Calu3 (cell line): ENCODE measurements at places on chromosomes 7 and 10. TPM values are rescaled to one million over a fixed set of nuclear protein-coding genes. Genes with fewer than 3 reads are reported as not detected.
A peak's percentile ranks its signal among the peaks of the same experiment; 100 is the strongest.

The PDE6C gene
- not detected in 2 replicates for total RNA-seq

- no peak for DNase-seq
Measured at GRCh38 chr7:66964411-66964810, 31.0 kb downstream of the SBDS start.

DNA sequence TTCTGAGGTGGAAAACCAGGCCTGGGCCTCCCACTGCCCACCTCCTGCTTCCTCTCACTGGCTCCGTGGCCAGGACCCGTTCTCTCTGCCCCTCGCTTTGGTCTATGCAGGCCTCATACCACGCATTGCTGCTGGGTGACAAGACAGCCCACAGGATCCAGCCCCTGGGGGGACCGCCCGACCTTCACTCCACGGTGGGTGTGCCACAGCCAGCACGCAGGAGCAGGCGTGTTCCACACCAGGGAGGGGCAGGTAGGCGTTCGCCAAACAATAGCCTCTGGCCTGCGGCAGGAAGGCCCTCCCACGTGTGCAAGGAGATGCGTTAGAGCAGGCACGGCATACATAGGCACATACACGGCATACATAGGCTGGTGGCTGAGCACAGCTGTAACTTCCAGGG lies 233.4 kb downstream of the WDR37 start:
- DNase-seq = no peak

GRCh38 chr7:109092268-109092667 lies 522.6 kb downstream of the DNAJB9 start:
- DNase-seq = no peak

GRCh38 chr7:114663502-114663901 lies 248.9 kb downstream of the FOXP2 start:
- peak; percentile 14 for DNase-seq
